ENCODE measurements at places on chromosomes 2 and 18. TPM values are rescaled to one million over a fixed set of nuclear protein-coding genes. Genes with fewer than 3 reads are reported as not detected.

DNA sequence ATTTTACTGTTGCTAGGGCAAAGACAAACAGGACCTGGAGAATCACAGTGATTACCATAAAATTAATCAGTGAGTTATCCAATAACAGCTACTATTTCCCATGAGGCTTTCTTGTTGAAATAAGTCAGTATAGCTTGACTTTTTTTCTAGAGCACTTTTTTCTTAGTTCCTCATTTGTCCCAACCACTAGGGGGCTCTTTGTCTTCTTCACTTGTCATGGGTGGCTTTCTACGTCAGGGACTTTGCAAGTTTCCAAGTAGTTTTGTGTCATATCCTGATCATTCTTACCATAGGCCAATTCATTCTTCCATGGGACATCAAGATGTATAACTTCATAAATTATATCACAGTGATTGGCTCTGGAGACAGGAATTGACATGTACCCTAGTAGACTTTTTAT is 1019.6 kb upstream of the PIK3C3 start:
- no peaks in the 10 kb centered on the region for H3K36me3 ChIP-seq
- no peak overlapping the region for H3K4me3 ChIP-seq
- no peaks in the 10 kb centered on the region for H3K27me3 ChIP-seq
- no peaks in the 10 kb centered on the region for H3K4me1 ChIP-seq
- no peak overlapping the region for H3K27ac ChIP-seq

GRCh38 chr2:34316788-34317187 is 717.7 kb upstream of the FAM98A start:
- no peaks in the 10 kb centered on the region for H3K36me3 ChIP-seq
- H3K4me1 ChIP-seq = no peaks in the 10 kb centered on the region
- H3K4me3 ChIP-seq = no peak overlapping the region

- DNase-seq = peak; percentile 78
- H3K4me1 ChIP-seq = peaks cover 9% of the 10 kb centered on the region
- no peak overlapping the region for H3K4me3 ChIP-seq
- H3K36me3 ChIP-seq = no peaks in the 10 kb centered on the region
Measured at GRCh38 chr2:230640540-230641011, 72.1 kb upstream of the CAB39 start.

The TLX2 gene
- total RNA-seq = not detected

DNA sequence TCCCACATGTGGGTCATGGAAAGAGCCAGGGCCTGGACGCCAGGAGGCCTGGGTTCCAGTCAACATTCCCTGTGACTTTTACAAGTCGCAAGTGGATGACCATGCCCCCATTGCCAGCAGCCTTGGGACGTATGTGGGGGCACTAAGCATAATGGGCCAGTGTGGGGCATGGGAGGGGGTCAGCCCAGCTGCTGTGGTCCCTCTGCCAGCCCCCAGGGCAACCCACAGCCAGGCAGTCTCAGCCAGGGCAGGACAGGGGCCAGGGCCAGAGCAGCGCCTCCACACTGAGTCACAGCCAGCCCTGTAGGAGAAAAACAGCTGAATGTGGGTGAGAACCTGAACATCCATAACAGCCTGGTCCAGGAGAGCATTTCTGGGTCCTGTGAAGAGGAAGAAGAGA is 173.2 kb downstream of the GFPT1 start:
- peaks cover 12% of the 10 kb centered on the region for H3K36me3 ChIP-seq
- DNase-seq = no peak
- no peak overlapping the region for H3K27ac ChIP-seq
- no peak overlapping the region for H3K4me3 ChIP-seq

The SSB gene
- 145 TPM for total RNA-seq

DNA sequence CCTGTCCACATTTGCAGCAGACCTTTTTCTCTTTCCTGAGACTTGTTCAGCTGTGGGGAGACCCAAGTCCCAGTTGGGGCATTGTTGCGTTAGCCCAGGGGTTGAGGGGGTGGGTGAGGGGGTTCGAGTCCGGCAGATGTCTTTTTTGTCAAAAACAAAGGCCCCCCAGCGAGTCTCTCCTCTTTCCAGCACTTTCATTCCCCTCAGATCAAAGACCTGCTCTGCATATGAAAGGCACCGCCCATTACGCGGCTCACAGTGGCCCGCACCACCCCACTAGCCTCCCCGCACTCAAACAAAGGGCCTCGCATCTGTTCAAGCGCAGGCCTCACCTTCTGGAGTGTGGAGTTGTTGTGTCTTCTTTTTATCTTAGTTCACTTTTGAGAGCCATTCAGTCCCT is 25.2 kb downstream of the TRABD2A start:
- no peaks in the 10 kb centered on the region for H3K27me3 ChIP-seq
- H3K27ac ChIP-seq = no peak overlapping the region
- no peak for DNase-seq
- H3K36me3 ChIP-seq = no peaks in the 10 kb centered on the region

The RNF149 gene
- 37.6 TPM for total RNA-seq

DNA sequence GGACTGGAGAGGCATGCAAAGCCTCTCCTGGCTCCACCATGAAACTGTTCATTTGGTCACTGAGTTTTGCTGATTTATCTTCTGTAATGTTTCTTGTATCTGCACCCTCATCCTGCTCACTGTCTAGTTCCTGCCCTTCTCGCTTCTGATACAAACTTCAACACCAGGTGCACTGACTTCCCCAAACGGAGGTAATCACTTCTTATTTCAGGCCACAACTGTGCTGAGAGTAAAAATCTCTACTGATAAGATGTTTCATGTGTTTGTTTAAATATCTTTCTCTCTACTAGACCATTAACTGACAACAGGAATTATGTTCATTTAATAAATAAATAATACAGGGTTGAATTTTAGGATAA is 10.9 kb upstream of the NT5C1B start:
- no peaks in the 10 kb centered on the region for H3K4me1 ChIP-seq
- no peak overlapping the region for H3K27ac ChIP-seq
- no peak for DNase-seq
- H3K36me3 ChIP-seq = no peaks in the 10 kb centered on the region
- no peak overlapping the region for H3K4me3 ChIP-seq

The CFAP210 gene
- not detected for total RNA-seq

DNA sequence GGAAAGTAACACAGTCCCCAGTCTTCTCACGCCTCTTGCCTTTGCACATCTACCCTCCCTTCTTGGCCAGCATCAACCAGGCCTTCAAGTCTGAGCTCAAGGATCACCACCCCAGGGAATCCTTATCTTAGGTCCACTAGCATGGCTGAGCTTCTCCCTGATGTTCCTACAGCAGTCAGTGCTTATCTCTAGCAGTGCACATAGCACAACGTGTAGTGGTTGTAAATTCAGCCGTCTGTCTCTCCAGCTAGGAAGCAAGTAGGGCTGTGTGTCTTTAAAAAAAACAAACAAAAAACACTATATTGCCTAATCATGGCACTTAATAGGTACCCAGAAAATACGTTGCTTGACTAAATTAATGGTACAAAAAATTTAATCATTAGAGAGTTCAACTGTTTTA is 29.2 kb downstream of the KCNG3 start:
- H3K4me3 ChIP-seq = no peak overlapping the region
- no peak overlapping the region for H3K27ac ChIP-seq
- H3K27me3 ChIP-seq = no peaks in the 10 kb centered on the region
- H3K4me1 ChIP-seq = no peaks in the 10 kb centered on the region
- H3K36me3 ChIP-seq = no peaks in the 10 kb centered on the region

Measured in SJSA1 (cell line).